ENCODE measurements at places on chromosomes 4 and X.
A peak's percentile ranks its signal among the peaks of the same experiment; 100 is the strongest.

GRCh38 chrX:136032370-136032769, 47.1 kb downstream of the SLC9A6 start:
- H3K4me3 ChIP-seq: no peak overlapping the region
- DNase-seq: no peak
- no peaks in the 10 kb centered on the region for H3K27me3 ChIP-seq
- H3K27ac ChIP-seq: no peak overlapping the region
- no peaks in the 10 kb centered on the region for H3K4me1 ChIP-seq
- peaks cover 4% of the 10 kb centered on the region for H3K36me3 ChIP-seq

DNA sequence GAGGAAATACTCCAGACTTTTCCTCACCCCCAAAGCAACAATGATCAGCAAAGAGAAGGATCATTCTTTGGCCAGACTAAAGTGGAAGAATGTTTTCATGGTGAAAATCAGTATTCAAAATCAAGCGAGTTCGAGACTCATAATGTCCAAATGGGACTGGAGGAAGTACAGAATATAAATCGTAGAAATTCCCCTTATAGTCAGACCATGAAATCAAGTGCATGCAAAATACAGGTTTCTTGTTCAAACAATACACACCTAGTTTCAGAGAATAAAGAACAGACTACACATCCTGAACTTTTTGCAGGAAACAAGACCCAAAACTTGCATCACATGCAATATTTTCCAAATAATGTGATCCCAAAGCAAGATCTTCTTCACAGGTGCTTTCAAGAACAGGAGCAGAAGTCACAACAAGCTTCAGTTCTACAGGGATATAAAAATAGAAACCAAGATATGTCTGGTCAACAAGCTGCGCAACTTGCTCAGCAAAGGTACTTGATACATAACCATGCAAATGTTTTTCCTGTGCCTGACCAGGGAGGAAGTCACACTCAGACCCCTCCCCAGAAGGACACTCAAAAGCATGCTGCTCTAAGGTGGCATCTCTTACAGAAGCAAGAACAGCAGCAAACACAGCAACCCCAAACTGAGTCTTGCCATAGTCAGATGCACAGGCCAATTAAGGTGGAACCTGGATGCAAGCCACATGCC, 89.7 kb downstream of the TET2 start:
- H3K36me3 ChIP-seq: no peaks in the 10 kb centered on the region
- H3K27ac ChIP-seq: no peak overlapping the region
- no peak overlapping the region for H3K4me3 ChIP-seq
- DNase-seq: no peak
- H3K27me3 ChIP-seq: no peaks in the 10 kb centered on the region
- peaks cover 9% of the 10 kb centered on the region for H3K4me1 ChIP-seq

- DNase-seq: no peak
- no peak overlapping the region for H3K27ac ChIP-seq
- H3K27me3 ChIP-seq: peaks cover 16% of the 10 kb centered on the region
- no peak overlapping the region for H3K4me3 ChIP-seq
- H3K4me1 ChIP-seq: peaks cover 21% of the 10 kb centered on the region
Measured at GRCh38 chr4:5165420-5166369, 114.4 kb downstream of the STK32B start.

DNA sequence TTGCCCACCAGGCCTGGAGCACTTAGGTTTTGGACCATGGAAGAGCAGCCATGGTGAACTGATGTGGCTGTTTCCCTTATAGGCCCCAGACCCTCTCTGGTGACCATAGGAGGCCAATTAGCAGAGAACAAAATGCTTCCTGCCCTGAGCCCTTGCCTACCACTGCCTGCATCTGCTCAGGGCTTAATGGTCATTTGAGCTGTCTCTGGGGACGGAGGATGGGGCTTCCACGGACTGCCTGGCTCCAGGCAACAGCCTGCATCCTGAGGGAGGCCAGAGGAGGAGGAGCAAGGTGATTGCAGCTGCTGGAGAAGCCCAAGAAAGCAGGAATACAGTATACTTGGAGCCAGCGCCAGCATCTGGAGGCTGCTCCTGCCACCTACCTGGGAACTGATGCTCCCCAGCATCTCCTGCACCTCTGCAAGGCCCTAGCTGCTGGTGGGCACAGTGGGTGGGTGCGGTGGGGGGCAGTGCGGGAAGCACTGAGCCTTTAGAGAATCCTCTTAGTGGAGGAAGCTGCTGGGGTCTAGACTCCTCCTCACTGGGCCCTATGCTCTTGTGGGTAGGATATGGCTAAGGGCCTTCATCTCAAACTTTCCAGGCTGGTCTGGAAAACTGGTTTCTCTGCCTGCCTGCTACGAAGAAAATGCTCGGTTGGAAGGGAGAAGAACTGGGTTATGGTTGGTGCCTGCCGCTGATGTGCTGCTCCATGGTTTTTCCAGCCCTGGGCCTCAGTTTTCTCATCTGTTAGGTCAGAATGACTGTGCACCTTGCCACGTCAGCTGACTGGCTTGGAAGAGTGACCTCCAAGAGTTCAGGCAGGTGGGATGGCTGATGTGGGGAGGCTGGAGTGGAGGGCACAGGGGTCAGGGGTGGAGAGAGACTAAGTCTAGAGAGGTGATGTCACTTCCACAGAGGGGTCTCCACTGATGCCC, 158.8 kb upstream of the PJA1 start:
- peaks cover 17% of the 10 kb centered on the region for H3K4me1 ChIP-seq
- H3K36me3 ChIP-seq: no peaks in the 10 kb centered on the region
- no peak overlapping the region for H3K27ac ChIP-seq

DNA sequence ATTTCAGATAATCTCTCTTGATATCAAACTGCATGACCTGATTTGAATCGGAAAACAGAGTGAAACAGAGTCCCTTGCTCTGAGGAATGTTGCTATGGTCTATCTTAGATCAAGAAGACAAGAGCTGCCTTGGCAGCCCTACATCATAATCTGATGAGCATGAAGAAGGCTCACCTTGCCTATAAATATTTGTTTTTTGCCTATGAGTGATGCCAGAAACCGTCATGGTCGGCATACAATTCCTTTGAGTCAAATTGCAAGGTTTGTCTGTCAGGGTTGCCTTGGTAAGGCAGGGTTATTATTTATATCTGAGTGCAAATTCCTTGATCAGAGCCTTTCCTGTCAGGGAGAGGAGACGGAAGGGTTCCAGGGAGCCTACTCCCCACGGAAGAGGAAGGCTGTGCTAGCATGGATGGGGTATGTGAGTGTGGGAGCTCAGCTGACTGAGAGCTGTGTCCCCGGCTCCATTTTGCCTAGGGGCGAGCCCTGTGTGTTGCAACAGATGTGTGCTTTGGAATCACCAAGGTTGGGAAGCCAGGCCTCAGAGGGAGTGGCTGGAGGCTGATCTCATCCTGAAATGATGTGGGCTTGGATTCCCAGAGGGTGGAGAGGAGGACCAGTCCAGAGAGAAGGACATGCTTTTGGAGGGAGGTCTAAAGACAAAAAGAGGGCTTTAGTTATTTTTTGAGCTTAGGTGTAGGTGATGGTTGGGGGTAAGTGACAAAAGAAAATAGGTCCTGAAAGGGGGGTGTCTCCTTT, 43.6 kb downstream of the RTL9 start:
- H3K36me3 ChIP-seq: no peaks in the 10 kb centered on the region
- H3K4me1 ChIP-seq: peaks cover 27% of the 10 kb centered on the region
- no peak overlapping the region for H3K27ac ChIP-seq
- DNase-seq: no peak

DNA sequence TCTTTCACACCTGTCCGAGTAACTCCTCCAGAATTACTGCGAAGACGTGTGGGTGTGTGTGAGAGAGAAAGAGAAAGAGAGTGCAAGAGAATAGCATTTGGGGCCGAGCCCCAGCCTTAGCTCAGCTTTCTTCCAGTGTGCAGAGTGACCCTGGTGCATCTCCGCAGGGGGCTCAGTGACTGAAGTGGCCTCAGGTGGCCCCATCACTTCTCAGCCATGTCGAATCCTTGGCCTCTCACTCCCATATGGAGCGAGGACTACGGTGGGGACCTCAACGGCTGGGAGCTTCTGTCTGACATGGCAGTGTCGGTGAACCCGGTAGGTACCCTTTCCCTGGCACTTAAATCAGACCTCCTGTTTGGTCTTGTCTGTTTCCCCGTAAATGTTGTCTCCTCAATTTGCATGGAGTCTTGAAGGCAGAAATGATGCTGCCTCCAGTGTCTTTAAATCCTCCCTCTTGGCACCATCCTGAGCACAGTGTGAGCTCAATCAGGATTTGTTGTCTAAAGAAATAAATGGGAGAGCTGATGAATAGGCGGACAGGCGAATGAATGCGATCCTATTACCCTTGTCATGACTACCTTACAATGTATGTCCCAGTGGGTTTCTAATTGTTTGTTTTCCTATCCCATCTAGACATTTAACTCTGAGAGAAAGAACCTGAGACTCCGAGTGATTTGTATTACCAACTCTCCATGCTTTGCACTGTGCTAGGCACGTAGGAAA, 305.9 kb downstream of the AFF2 start:
- no peak overlapping the region for H3K27ac ChIP-seq
- H3K36me3 ChIP-seq: no peaks in the 10 kb centered on the region
- H3K27me3 ChIP-seq: peaks cover 65% of the 10 kb centered on the region
- H3K4me3 ChIP-seq: no peak overlapping the region
- peak; percentile 9 for DNase-seq
- H3K4me1 ChIP-seq: peaks cover 21% of the 10 kb centered on the region

DNA sequence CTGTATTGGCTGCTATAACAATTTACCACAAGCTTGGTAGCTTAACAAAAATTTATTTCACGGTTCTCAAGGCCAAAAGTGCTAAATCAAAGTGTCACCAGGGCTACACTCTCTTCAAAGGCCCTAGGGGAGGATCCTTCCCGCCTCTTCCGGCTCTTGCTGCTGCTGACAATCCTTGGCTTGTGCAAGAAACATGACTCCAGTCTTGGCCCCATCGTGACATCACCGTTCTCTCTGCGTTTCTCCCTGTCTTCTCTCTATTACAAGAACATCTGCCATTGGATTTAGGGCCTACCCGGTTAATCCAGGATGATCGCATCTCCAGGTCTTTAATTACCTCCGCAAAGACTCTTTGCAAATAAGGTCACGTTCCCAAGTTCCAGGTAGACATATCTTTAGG, 10.4 kb upstream of the CLCN4 start:
- H3K27me3 ChIP-seq: no peaks in the 10 kb centered on the region
- H3K4me1 ChIP-seq: no peaks in the 10 kb centered on the region
- no peak overlapping the region for H3K4me3 ChIP-seq
- H3K36me3 ChIP-seq: peaks cover 22% of the 10 kb centered on the region

DNA sequence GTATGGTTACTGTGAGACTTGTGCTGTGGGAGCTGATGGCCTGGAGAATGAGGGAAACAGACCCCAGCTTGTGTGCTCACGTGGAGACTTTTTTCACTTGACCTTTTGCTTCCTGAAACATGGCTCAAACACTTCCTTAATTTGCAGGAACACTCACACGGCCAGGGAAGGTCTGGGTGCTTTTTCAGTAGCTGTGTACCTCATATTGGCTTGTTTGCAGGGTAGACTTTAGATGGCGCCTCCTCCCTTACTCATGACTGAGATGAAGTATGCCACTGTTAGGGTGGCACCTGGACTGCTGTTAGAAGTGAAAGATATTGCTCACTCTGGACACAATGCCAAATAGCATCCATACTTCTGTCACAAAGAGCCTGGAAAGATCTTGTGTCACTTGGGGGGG, 75.7 kb upstream of the WDR1 start:
- no peak overlapping the region for H3K4me3 ChIP-seq
- peaks cover 15% of the 10 kb centered on the region for H3K36me3 ChIP-seq
- no peak for DNase-seq
- H3K27ac ChIP-seq: no peak overlapping the region
- H3K27me3 ChIP-seq: peaks cover 3% of the 10 kb centered on the region
- H3K4me1 ChIP-seq: no peaks in the 10 kb centered on the region

GRCh38 chr4:77593993-77594392, 11.6 kb upstream of the CXCL13 start:
- no peak overlapping the region for H3K4me3 ChIP-seq
- no peaks in the 10 kb centered on the region for H3K36me3 ChIP-seq
- peaks cover 5% of the 10 kb centered on the region for H3K4me1 ChIP-seq
- no peak for DNase-seq
- H3K27ac ChIP-seq: no peak overlapping the region

DNA sequence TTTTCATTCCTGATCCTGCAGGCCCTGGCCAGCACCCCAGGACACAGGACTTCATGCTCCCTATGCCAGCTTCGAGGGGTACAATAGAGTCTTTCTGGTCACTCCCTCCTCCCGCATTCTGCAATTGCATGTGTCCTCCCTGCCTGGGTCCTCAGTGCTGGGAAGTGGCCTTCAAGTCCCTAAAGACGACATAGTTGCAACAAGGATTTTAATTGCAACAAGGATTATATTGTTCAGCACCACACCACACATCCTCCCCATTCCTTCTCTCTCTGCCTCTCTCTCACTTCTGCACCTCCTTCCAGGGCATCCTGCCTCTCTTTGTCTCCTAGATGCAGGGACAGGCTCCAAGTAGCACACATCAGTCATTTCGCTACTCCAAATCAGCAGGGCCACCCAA, 25.5 kb downstream of the SCD5 start:
- H3K4me3 ChIP-seq: no peak overlapping the region
- H3K4me1 ChIP-seq: no peaks in the 10 kb centered on the region
- H3K27me3 ChIP-seq: peaks cover 10% of the 10 kb centered on the region
- no peak overlapping the region for H3K27ac ChIP-seq
- no peak for DNase-seq
- H3K36me3 ChIP-seq: no peaks in the 10 kb centered on the region

- no peak for DNase-seq
- H3K4me3 ChIP-seq: no peak overlapping the region
- H3K27ac ChIP-seq: no peak overlapping the region
- H3K4me1 ChIP-seq: peaks cover under 1% of the 10 kb centered on the region
- peaks cover 4% of the 10 kb centered on the region for H3K36me3 ChIP-seq
Measured at GRCh38 chrX:7190157-7190556, 42.2 kb upstream of the PUDP start.

- no peak overlapping the region for H3K4me3 ChIP-seq
- H3K36me3 ChIP-seq: no peaks in the 10 kb centered on the region
- no peaks in the 10 kb centered on the region for H3K27me3 ChIP-seq
Measured at GRCh38 chr4:149441338-149441737, 374.3 kb downstream of the IQCM start.

DNA sequence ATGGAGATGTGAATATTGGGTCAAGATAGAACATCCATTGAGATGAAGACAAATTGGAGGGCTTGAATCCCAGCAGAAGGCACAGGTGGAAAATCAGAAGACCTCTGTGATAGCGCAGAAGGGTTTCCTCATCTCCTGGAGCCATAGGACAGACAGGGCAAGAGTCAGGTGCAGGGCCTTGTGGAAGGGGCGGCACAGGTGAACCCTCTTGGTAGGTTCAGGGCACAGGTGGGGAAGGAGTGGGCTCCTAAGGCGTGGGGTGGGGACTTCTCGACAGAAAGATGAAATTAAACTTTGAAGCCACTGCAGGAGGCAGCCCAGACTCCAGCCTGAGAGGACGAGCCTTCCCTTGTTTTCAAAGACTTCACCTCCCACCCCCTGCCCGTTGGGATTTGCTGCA, 9.3 kb upstream of the RGS12 start:
- H3K27ac ChIP-seq: no peak overlapping the region
- no peak overlapping the region for H3K4me3 ChIP-seq
- DNase-seq: no peak
- no peaks in the 10 kb centered on the region for H3K4me1 ChIP-seq
- H3K27me3 ChIP-seq: peaks cover 5% of the 10 kb centered on the region

- peaks cover 7% of the 10 kb centered on the region for H3K4me1 ChIP-seq
- no peak overlapping the region for H3K27ac ChIP-seq
- H3K27me3 ChIP-seq: no peaks in the 10 kb centered on the region
- no peak overlapping the region for H3K4me3 ChIP-seq
- H3K36me3 ChIP-seq: no peaks in the 10 kb centered on the region
Measured at GRCh38 chr4:7947927-7948326, 8.3 kb upstream of the AFAP1 start.
